Uterus (tissue), 4 donors: ENCODE measurements at places on chromosomes 3 and 15. TPM values are rescaled to one million over a fixed set of nuclear protein-coding genes. Genes with fewer than 3 reads are reported as not detected.
A peak's percentile ranks its signal among the peaks of the same experiment; 100 is the strongest.

LRRIQ4 gene
- not detected for total RNA-seq

ADGRG7 gene
- 0.21 TPM for total RNA-seq

MYD88 gene
- 17.5 TPM for total RNA-seq

FURIN gene
- total RNA-seq: 54.8 TPM

RETNLB gene
- not detected for total RNA-seq

LSMEM2 gene
- total RNA-seq: 0.90 TPM

SEMA5B gene
- 4.5 TPM for total RNA-seq

TMEM108 gene
- 3.2 TPM for total RNA-seq

- no peaks in the 10 kb centered on the region for H3K36me3 ChIP-seq
- H3K27ac ChIP-seq: no peak overlapping the region
- no peak for DNase-seq
- no peaks in the 10 kb centered on the region for H3K4me1 ChIP-seq
Observed at GRCh38 chr3:120081719-120082118, 12.5 kb downstream of the GSK3B start.

GRCh38 chr3:4409415-4409814 lies 57.7 kb downstream of the SUMF1 start:
- no peak overlapping the region for H3K4me3 ChIP-seq
- no peaks in the 10 kb centered on the region for H3K4me1 ChIP-seq
- H3K27ac ChIP-seq: no peak overlapping the region
- no peaks in the 10 kb centered on the region for H3K36me3 ChIP-seq
- DNase-seq: no peak
- no peaks in the 10 kb centered on the region for H3K27me3 ChIP-seq

GRCh38 chr3:49158103-49158709 lies 7.9 kb downstream of the CCDC71 start:
- H3K4me1 ChIP-seq: no peaks in the 10 kb centered on the region
- DNase-seq: no peak
- no peaks in the 10 kb centered on the region for H3K27me3 ChIP-seq
- H3K4me3 ChIP-seq: no peak overlapping the region
- no peaks in the 10 kb centered on the region for H3K36me3 ChIP-seq

GRCh38 chr15:63414474-63415120 lies 33.0 kb upstream of the CA12 start:
- DNase-seq: no peak
- H3K4me1 ChIP-seq: no peaks in the 10 kb centered on the region
- H3K27ac ChIP-seq: no peak overlapping the region
- H3K27me3 ChIP-seq: no peaks in the 10 kb centered on the region
- H3K36me3 ChIP-seq: no peaks in the 10 kb centered on the region

GRCh38 chr3:16596352-16597032 lies 8.7 kb downstream of the DAZL start:
- no peak overlapping the region for H3K4me3 ChIP-seq
- no peak overlapping the region for H3K27ac ChIP-seq
- no peaks in the 10 kb centered on the region for H3K27me3 ChIP-seq
- no peaks in the 10 kb centered on the region for H3K36me3 ChIP-seq

GRCh38 chr3:59388555-59389270 lies 338.9 kb upstream of the CFAP20DC start:
- no peak for DNase-seq
- no peaks in the 10 kb centered on the region for H3K4me1 ChIP-seq
- no peak overlapping the region for H3K4me3 ChIP-seq
- H3K27ac ChIP-seq: no peak overlapping the region
- H3K27me3 ChIP-seq: no peaks in the 10 kb centered on the region

DNA sequence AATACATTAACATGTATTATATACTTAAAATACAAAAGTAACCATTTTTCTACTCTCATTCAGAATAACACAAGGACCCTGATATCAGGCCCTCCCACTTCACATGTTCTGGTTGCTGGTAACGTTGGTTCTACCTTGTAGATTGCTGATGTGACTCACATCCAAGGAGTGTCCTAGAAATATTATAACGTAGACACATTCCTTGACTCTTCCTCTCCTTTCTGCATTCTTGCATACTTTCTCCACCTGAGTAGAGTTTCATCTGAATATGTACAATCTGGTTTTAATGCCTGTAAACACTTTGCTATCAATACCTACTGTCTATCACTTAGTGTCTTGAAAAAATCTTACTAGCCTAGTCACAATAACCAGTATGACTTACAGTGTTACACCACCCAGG lies 35.0 kb upstream of the NEDD4 start:
- DNase-seq: no peak
- H3K27ac ChIP-seq: no peak overlapping the region
- H3K4me1 ChIP-seq: no peaks in the 10 kb centered on the region

DNA sequence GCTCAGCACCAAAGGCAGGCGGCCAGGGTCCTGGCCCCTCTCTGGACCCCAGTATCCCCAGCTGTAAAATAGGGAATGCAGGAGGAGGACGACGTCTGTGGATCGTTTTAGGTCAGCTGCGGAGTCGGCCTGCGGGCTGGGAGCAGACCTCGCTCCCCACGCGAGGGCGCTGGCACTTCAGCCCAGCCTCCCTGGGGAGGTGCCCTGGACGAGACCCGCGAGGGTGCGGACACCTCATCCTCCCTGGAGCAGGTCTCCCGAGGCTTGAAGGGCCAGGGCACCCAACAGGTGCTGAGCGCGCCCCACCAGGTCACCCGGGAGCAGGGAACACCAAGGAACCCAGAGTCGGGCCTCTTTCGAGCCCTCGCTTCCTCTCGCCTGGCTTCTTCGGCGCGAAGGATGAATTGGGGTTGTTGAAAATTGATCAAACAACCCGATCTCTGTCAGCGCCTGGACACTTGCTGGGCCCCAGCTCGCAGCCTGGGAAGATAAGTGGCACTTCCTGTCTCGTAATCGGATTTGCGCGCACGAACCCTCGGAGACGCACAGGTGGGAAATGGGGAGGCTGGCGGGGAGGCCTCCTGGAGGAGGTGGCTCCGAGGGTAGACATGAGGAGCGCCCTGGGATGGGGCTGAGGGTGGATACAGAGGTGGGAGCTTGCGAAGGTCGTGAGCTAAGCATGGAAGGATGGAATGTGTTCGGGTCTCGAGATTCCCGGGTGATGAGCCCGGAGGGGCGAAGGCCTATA lies 588 bp upstream of the VIPR1 start:
- H3K4me3 ChIP-seq: peak overlapping the region; percentile 29
- H3K27ac ChIP-seq: no peak overlapping the region
- no peaks in the 10 kb centered on the region for H3K27me3 ChIP-seq
- H3K4me1 ChIP-seq: peaks cover 19% of the 10 kb centered on the region
- DNase-seq: no peak
- H3K36me3 ChIP-seq: no peaks in the 10 kb centered on the region

DNA sequence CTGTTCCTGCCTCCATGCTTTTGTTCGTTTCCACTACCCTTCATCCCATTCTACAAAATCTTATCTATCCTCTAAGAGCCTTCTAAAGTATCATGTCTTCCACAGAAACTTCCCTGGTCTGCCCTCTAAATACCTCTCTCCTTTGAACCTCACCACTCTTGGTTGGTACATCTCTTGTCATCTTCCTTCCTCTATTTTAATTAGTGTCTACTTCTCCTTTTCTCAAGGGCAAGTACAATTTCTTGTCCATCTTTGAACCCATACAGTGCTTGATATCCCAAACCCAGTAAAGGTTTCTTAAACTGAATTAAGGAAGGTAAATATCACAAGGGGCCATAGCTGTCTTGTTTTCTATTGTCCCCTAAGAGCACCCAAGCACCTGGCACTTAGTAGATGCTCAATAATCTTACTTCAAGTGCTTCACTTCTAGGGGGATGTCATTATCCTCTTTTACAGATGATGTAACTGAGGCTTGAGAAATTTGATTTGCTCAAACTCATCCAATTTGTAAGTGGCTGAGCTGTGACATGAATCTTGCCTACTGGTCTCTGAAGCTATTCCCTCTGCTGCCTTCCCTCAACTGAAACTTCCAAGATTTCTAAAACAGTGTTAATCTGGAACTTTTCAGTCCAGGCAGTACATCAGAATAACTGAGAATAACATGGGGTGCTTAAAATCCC lies 2.6 kb upstream of the DAPK2 start:
- no peak for DNase-seq
- H3K27ac ChIP-seq: no peak overlapping the region
- no peaks in the 10 kb centered on the region for H3K4me1 ChIP-seq
- no peaks in the 10 kb centered on the region for H3K27me3 ChIP-seq
- H3K4me3 ChIP-seq: no peak overlapping the region

DNA sequence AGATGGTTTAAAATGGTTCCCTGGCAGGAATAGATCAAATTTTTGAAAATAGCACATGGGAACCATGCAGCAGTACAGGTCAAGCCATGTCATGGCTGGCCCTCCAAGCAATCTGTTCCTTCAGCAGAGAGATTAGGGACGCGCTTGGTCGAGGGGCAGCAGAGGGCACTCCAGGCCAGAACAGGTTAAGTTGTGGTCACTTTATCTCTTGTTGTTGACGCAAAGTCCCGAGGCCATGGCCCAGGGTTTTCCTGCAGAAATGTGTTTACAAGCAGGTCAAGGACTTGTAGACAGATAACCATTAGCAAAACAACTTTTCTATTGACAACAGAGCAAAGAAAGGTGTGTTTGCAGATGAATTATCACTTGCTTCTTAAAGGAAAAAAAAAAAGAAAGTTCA lies 570.0 kb upstream of the NR2F2 start:
- H3K4me1 ChIP-seq: no peaks in the 10 kb centered on the region
- no peak for DNase-seq
- no peak overlapping the region for H3K4me3 ChIP-seq
- H3K36me3 ChIP-seq: no peaks in the 10 kb centered on the region
- H3K27me3 ChIP-seq: no peaks in the 10 kb centered on the region

DNA sequence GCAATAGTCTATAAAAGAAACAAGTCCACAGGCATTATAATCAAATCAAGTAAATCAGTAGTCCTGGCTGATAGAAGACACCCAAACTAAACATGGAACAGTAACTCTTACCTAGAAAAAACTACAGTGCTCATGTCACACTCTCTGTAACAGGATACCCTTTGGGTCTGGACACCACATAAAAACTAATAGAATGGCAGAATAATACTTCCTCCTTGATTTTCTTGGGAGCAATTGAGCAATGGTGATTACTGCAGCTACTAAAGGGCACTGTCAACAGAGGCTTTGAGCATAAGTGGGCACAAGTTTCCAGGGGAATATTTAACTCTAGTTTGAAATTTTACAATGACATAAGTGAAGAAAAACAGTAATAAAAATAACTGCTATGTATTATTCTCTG lies 59.5 kb downstream of the GLB1 start:
- H3K27me3 ChIP-seq: no peaks in the 10 kb centered on the region
- no peak overlapping the region for H3K4me3 ChIP-seq
- H3K4me1 ChIP-seq: no peaks in the 10 kb centered on the region
- no peak overlapping the region for H3K27ac ChIP-seq

DNA sequence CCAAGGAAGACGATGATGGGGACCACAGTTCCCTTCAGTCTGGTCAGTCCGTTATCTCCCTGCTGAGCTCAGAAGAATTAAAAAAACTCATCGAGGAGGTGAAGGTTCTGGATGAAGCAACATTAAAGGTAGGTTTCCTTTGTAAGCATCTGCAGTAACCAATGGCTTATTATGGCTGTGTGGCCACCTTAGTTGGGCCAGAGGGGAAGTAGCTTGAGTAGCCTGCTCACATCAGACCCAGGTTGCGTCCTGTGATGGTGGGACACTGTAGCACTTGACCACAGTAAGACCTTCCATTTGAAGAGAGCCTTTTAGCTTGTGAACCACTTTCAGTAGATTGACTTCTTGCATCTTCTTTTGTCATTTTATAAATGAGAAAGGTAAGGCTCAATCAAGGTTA lies 22.6 kb downstream of the STARD5 start:
- H3K27me3 ChIP-seq: no peaks in the 10 kb centered on the region
- DNase-seq: no peak
- no peaks in the 10 kb centered on the region for H3K36me3 ChIP-seq

- no peak for DNase-seq
- no peaks in the 10 kb centered on the region for H3K27me3 ChIP-seq
Observed at GRCh38 chr3:170144437-170144843, 37.1 kb downstream of the PHC3 start.

DNA sequence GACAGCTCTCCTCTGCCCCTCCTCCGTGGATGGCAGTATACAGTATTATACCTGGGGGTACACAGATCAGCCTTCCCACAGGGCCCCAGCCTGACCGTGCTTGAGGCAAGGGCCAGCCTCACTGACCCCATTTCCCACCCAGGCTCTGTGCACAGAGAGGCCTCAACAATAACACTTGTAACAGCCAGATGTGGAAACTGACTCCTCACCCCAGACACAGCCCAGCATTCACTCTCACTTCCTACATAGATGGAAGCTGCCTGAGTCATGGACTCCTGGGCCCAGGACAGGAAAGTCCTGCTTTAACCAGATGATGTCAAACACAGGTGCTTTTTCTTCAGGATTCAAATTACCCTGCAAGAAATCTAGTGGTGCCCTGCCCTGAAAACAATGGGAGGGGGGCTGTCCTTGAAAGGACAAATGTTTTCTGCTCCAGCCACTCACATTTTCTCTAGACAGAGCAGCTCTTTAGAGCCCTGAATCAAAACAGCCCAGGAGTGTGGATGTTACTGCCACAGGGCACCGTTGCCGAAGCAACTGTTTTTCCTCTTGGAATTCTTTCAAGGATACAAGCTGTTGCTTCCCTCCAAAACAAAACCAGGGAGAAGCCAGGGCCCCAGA lies 16.4 kb downstream of the CCDC12 start:
- peak overlapping the region; percentile 70 for H3K27ac ChIP-seq
- no peak overlapping the region for H3K4me3 ChIP-seq
- H3K36me3 ChIP-seq: no peaks in the 10 kb centered on the region
- no peaks in the 10 kb centered on the region for H3K4me1 ChIP-seq

DNA sequence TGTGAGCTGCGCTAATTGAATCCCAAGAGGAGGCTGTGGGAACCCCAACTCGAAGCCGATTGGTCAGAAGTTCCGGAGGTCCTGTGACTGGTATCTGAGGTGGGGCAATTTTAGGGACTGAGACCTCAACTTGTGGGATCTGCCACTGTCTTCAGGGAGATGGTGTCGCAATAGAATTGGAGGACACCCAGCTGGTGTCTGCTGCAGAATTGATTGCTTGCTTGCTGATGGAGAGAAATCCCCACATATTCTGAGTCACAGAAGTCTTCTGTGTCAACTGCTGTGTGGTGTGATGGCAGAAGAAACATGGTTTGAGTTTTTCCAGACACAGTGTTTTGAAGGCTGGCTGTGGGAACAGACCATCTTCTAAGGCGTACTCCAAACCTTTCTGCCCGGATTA lies 99.7 kb upstream of the PLXNA1 start:
- H3K4me3 ChIP-seq: no peak overlapping the region
- no peaks in the 10 kb centered on the region for H3K4me1 ChIP-seq
- H3K27me3 ChIP-seq: no peaks in the 10 kb centered on the region
- no peaks in the 10 kb centered on the region for H3K36me3 ChIP-seq

DNA sequence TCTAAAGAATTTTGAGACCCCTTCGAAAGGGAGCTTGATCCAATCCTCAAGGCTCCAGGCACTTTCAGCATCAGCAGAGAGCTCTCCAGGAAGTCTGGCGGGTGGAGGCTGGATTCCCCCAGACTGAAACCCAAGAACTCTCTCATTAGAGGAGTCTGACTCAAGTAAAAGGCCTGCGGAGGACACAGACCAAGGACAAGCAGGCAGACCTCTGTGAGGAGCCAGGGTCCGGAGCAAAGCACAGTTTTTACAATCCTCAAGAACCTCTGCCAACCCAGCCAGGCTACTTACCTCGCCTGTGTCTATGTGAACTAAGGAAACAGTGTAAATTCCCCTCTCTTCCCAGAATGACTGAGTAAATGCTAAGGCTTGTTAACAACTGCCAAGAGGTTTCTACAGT lies 86.2 kb downstream of the FBN1 start:
- no peak overlapping the region for H3K4me3 ChIP-seq
- no peaks in the 10 kb centered on the region for H3K4me1 ChIP-seq
- peak overlapping the region; percentile 71 for H3K27ac ChIP-seq
- no peaks in the 10 kb centered on the region for H3K36me3 ChIP-seq

GRCh38 chr15:71748293-71748718 lies 62.0 kb upstream of the NR2E3 start:
- no peak overlapping the region for H3K4me3 ChIP-seq
- no peaks in the 10 kb centered on the region for H3K36me3 ChIP-seq
- H3K27me3 ChIP-seq: no peaks in the 10 kb centered on the region
- no peaks in the 10 kb centered on the region for H3K4me1 ChIP-seq
- H3K27ac ChIP-seq: no peak overlapping the region
- no peak for DNase-seq
